Stimulated activated CD4-positive, alpha-beta T cell treated with anti-CD3 and anti-CD28 coated beads, Interleukin-15, amount 100 ng/mL, for 1 hour (primary cell): ENCODE measurements at places on chromosomes 5 and 9.

- DNase-seq = no peak
These were observed 18.8 kb downstream of the DDX46 start for GRCh38 chr5:134777366-134777765.

DNA sequence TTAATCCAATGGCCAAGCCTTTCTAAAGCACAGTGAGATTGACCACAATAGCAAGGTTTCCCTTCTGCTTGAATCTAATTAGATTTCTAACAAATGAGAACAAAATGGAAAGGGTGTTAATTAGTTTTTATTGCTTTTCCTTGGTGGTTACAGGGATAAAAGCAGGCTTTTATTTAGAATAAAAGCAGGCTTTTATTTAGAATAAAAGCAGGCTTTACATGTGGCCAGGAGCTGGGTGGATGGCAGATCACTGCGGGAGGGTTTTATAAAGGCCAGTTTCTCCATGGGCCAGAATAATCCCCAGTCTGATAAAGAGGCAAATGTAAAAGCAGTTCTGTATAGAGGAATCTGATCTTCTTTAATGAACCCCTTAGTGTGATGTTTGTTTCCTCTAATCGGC is 470.2 kb downstream of the TMEM232 start:
- DNase-seq = no peak

DNA sequence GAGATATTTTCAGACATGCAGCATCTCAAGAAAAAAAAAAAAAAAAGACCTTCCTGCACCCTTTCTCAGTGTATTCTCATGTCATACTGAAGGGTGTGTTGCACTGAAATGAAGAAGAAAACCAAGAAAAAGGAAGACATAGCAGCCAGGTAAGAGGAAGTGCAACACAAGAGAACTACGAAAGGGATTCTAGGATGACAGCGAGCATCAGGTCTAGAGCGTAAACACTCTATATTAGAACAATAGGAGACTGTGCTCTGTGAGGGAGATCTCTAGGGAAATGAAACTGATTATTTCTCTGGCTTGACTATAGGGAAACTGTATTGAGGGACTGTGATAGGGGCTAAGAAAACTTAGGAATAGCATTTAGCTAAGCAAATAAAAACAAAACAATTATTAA is 30.0 kb downstream of the BTF3 start:
- DNase-seq = no peak

- no peak for DNase-seq
These were observed 2041.4 kb upstream of the CDH9 start for GRCh38 chr5:29079771-29080170.

- no peak for DNase-seq
These were observed 1.8 kb downstream of the TCERG1 start for GRCh38 chr5:146448783-146449519.

DNA sequence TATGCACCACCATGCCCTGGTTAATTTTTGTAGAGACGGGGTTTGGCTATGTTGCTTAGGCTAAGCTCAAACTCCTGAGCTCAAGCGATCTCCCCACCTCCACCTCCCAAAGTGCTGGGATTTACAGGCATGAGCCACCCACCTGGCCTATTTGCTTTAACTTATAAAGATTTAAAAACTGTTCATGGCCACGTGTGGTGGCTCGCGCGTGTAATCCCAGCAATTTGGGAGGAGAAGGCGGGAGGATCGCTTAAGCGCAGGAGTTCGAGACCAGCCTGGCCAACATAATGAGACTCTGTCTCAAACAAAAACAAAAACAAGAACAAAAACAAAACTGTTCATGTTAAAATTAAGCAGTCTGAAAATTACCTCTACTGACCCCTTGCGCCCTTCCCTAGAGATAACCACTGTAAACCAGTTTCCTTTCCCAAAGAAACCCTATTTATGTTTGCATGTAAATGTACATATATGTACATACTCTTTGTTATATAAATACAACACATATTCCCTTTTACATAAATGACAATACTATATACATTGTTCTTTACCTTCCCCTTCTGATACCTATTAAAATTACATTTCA is 1.5 kb downstream of the AK6 start:
- no peak for DNase-seq

- no peak for DNase-seq
These were observed 63.9 kb downstream of the PRRT1B start for GRCh38 chr9:131609099-131609830.

- DNase-seq = no peak
These were observed 125.9 kb upstream of the CDH18 start for GRCh38 chr5:20113931-20114330.

GRCh38 chr5:135042595-135042994 is 8.6 kb upstream of the PITX1 start:
- DNase-seq = no peak

- no peak for DNase-seq
These were observed 282.9 kb downstream of the NFIB start for GRCh38 chr9:14031060-14031414.
